ENCODE measurements at places on chromosomes 12 and 14. TPM values are rescaled to one million over a fixed set of nuclear protein-coding genes. Genes with fewer than 3 reads are reported as not detected.

- no peak overlapping the region for H3K4me3 ChIP-seq
- H3K27ac ChIP-seq = peak overlapping the region; percentile 47
- DNase-seq = no peak
- peaks cover 26% of the 10 kb centered on the region for H3K4me1 ChIP-seq
Measured at GRCh38 chr14:95221531-95221930, 64.2 kb upstream of the DICER1 start.

- peaks cover 3% of the 10 kb centered on the region for H3K36me3 ChIP-seq
- no peak for DNase-seq
- H3K4me1 ChIP-seq = no peaks in the 10 kb centered on the region
- no peaks in the 10 kb centered on the region for H3K27me3 ChIP-seq
Measured at GRCh38 chr12:45419317-45419814, 203.5 kb downstream of the ANO6 start.

GRCh38 chr12:2183556-2184541 is 131.1 kb downstream of the CACNA1C start:
- H3K4me3 ChIP-seq = no peak overlapping the region
- H3K27me3 ChIP-seq = no peaks in the 10 kb centered on the region
- peaks cover 3% of the 10 kb centered on the region for H3K36me3 ChIP-seq
- no peak for DNase-seq

Gene ALX1
- total RNA-seq = not detected

Gene MYO1H
- not detected for total RNA-seq

Gene CLEC9A
- 0.59 TPM for total RNA-seq
